Stimulated activated CD8-positive, alpha-beta memory T cell treated with anti-CD3 and anti-CD28 coated beads, Interleukin-4, amount 100 ng/mL, for 4 hours (primary cell): ENCODE measurements at places on chromosomes 3 and 15.

GRCh38 chr3:119893769-119894168, 111.9 kb downstream of the NR1I2 start:
- no peak for DNase-seq

GRCh38 chr3:29642393-29643033, 361.6 kb downstream of the RBMS3 start:
- no peak for DNase-seq

DNA sequence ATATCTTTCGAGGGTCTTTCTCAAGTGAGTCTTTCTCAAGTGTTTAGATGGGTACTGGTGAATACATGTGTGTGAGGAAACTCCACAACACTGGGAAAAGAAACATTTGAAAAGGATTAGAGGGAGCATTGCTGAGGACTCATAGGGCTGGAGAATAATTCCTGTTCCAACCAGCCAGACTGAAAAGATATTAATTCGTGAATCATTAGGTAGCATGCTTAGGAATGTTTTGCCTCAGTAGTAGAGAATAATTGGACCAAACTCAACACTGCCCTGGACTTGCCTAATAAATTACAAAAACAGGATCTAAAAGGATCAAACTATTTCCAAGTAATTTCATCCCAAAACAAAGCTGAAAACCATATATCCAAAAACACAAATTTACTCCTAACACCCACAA, 17.3 kb downstream of the PP2D1 start:
- DNase-seq: no peak

DNA sequence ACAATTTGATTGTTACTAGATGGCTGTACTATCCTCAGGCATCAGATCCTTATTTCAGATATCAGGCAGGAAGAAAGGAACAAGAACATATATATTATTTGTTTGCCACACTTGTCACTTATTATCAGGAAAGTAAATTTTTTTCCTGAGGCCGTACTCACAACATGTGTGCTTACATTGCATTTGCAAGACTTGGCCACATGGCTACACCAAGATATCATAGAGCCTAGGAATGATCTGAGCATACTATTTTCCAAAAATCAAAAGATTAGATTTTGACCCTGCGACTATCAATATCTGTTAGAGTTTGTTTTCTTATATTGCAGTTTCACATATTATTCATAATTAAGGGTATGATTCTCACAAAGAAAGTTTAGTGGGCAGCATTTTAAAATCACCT, 426.2 kb upstream of the BCHE start:
- DNase-seq: no peak

DNA sequence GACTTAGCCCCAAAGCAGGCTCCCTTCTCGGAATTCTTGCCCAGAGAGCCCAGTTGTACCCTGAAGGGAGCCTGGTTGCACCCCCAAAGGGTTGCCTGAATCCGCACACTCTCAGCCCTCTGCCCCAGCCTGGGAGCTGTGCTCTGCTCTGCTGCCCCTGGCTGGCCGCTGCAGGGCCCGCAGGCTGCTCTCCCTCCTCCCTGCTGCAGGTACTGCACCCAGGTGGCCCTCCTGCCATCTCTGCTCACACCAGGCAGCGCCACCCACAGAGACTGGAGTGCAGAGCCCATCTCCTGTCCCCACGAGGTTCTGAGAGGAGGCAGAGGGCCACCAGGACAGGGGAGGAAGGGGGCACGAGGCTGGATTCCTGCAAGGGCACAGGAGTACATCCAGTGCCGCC, 134.2 kb upstream of the NSMCE3 start:
- no peak for DNase-seq

DNA sequence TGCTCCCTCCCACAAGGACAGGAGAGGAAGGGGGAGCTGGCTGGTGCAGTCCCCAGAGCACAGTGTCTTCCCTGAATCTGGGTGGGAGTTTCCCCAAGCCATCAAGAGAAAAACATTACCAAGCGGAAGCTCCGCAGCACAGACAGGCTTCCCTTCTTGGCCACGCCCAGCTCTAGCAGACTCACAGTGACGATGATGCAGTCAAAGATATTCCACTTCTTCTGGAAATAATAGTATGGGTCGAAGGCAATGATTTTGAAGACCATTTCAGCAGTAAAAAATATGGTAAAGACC, 76.7 kb downstream of the SCN10A start:
- DNase-seq: no peak

DNA sequence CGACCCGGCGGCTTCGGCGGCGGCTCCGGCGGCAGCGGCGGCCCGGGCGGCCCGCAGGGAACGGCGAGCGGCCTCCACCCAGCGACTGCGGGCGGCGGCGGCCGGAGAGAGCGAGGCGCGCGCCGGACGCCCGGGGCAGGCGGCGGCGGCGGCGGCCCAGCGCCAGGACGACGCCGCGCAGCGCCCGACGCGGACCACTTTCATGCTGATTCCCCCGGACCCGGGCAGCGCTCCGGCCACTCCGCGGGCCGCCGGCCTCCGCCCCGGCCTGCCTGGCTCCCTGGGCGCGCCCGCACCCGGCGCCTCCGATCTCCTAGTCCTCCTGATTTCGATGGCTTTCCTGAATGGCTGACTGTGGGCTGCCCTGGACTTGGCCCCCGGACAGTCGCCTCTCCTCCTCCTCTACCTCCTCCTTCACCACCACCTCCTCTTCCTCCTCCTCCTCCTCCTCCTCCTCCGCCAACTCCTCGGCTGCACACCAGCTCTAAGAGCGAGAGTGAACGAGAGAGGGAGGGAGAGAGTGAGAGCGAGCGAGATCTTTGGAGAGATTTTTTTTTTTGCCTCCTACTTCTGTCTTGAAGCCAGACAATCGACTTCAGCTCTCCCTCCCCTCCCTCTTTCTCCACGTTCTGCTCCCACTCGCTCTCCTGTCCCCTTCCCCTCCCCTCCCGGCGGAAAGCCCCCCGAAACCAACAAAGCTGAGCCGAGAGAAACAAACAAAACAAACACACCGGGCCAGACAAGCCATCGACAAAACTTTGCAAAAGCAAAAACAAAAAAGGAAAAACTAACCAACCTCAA, 844 bp downstream of the NR2F2 start:
- no peak for DNase-seq

DNA sequence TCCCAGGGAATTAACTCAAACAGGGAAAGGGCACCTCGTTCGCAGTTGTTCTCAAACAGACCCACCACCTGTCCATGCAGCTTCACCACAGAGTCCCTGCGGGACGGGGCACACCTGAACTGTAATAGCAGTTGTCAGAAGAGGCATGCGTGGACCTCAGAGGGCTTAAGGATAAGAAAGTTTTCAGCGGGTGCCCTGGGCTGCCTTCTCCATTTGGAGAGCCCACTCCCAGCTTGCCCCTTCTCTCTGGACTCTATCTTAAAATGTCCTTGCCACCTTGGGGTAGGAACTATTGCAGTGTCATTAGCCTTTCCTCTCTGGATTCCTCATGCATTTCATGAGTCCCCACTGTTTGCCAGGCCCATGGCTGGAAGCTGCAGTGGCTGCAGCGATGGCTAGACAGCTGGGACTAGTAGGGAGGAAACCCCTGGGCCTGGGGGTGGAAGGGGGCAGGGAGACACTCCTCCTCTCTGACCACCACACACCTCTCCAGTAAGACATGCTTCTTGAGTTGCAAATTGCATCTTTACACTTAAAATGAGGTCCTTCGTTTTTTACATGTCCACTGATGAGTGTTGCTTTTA, 33.5 kb downstream of the PDIA5 start:
- DNase-seq: no peak

DNA sequence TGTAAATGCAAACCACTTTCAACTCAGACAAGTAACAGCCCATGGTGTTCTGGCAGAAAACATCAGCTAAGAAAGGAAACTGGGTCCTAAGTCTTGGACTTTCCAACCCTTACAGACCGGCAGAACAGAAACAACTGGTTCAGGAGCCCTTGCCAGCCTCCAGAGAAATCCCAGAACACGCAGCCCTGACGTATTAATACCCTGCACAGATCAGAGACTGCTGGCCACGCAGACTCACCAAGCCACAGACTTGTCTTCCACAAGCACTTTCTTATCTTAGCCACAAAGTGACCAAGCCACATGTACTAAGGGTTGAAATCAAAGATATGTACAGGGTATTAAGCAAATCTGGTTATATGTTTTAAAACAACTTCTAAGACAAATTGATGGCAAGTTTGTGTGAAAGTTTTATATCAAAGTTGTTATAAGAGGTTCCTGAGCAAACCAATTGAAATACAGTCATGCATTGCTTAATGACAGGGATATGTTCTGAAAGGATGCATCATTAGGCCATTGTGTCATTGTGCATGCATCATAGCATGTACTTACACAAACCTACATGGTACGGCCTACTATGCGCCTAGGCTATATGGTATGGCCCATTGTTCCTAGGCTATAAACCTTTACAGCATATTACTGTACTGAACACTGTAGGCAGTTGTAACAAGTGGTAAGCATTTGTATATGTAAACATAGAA, 36.8 kb downstream of the BTD start:
- DNase-seq: no peak

GRCh38 chr3:170355738-170356595, 1.5 kb upstream of the SKIL start:
- DNase-seq: no peak

- no peak for DNase-seq
Observed at GRCh38 chr15:44666210-44667038, 3.0 kb upstream of the SPG11 start.

GRCh38 chr3:7728566-7729519, 772.8 kb upstream of the LMCD1 start:
- DNase-seq: no peak
